ENCODE measurements at places on chromosomes 5 and 9.

DNA sequence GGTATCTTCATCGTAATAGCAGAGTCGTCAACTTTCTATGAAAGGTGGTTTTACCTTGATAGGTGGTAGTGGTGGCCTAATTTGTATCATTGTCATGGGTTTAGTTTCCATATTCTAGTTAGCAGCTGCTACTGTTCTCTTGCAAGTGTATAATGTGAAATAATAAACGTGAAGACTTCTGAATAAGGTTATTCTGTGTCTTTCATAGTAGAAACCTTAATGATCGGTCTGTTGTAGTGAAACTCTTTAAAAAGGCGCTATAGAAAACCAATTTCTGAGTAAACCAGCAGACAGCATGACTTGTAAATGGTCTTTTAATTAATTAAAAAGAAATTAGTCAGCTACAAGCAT lies 1.6 kb downstream of the SET start:
- DNase-seq: no peak

DNA sequence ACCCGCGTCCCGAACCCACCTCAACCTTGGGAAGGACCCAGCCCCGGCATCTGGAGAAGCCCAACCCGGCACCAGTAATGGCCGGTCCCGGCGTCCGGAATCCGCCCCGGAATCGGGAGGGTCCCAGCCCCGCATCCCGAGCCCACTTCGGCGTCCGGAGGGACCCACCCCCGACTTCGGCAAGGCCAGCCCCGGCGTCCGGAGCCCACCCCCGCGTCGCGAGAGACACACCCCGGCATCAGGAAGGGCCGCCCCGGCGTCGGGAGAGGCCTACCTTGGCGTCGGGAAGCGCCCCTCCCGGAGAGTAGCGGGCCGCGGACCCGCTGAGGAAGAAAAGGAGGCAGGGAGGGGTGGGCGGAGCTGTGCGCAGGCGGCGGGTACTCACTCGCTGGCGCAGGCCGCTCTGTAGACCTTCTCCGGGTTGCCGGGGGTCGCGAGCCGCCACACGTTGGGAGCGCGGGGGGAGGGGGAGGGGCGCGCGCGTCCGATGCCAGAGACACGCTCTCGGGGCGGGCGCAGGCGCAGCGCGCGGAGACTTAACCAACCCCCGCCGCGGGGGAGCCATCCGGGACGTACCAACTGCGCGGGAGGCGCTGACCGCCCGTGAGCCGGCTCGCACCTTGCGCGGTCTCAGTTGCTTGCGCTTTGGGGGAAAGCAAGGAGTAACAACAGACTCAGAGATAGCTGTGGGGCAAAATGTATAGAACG lies at the start of gene UIMC1:
Gene UIMC1, minus strand, starts transcription at position 515 of the 708 bp plus-strand sequence. CDS start 24,164 bp downstream, outside the sequence.
- peak; percentile 87 for DNase-seq

DNA sequence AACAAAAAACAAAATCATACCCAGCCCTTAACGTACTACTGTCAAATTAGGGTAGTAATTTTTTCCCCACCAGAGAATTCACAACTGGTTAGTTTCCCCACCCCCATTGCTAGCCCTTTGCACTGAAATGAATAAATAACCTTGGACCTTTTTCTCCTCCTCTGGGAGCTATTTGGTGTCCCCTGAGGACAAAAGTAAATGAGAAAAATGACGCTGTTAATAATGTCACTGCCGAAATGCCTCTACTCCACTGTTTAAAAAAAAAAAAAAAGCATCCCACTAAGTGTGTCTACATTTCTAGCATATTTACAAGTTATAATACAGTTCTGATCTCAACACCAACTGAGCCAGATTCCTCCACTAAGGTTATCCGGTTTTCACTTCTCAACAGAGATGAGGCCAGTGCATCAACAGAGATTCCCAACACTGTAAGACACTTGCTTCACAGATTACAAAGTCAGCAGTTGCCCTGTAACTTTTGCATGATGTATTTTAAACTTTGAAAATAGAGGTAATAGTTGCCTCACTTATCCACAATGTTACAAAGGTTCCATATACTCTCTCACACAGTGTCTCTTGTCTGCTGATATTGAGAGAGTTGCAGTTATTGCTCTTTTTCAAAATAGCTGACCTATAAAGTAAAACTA lies 5.1 kb upstream of the NFIB start:
- no peak for DNase-seq

GRCh38 chr9:94159069-94159939 lies 75.0 kb downstream of the PTPDC1 start:
- DNase-seq: no peak

DNA sequence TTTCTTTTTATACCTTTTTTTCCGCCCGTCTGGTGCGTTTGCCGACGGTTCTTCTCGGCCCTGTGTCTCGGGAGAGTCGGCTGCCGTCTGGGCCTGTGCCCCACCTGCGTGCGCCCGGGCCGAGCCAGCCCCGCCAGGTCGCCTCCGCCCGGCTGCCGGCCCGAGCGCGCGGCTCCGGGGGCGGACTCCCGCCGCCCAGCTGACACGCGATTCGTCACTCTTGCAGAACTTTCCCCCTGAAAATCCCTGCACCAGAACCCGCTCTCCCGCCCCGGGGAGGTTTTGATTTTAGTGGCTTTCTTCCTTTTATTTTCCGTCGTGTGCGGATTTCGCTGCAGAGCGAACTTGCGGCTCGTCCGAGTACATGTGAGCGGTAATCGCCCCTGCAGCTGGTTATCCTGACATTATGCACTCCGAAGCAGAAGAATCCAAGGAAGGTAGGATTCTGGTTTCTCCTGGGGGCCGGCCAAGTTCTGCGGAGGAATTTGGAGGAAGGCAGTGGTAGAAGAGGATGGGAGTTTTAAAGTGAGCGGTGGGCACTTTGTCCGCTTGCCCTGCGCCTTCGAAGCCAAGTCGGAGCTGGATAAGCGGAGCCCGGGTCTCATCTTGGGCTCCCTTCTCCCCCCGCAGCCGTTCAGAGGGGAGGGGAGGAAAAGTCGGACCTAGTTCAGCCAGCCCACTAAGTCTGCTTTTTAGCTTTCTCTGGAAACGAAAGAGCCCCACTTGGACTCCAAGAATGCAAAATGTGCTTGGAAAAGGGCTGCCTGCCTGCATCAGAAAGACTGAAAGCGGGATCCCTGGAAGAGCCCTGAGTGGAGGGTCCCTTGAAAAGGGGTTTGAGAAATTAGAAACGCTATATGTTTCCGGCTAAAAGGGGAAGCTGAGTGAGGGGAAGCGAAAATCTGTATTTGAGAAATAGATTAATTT lies at the start of gene TNFAIP8:
Gene TNFAIP8, plus strand, starts transcription at position 335 of the 927 bp plus-strand sequence. Its CDS starts 72 bp downstream, at position 407.
- DNase-seq: peak; percentile 15

DNA sequence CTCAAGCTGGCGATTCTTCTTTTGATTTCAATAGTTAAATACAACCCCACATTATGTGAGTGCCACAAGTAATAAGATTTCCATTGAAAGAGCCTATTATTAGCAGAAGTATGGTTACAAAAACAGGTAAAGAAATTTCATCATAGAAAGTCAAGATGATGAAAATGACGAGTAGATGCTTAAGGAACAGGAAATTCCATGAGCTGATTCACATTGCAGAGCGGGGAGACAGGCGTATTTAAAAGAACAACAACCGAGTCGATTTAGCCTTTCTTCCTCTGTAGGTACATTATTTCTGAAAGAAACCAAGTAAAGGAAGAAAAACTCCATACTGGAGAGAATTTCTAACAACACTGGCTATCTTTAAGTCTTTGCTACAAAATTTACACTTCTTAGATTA lies 310.4 kb downstream of the SLF1 start:
- DNase-seq: no peak

GRCh38 chr9:65437724-65438123 lies 152.7 kb upstream of the FOXD4L5 start:
- DNase-seq: no peak

- DNase-seq: no peak
Observed at GRCh38 chr5:132052520-132052919, 7.9 kb upstream of the IL3 start.

GRCh38 chr5:112219000-112219399 lies 200.1 kb downstream of the EPB41L4A start:
- no peak for DNase-seq

- DNase-seq: no peak
Observed at GRCh38 chr9:91842358-91843049, 107.5 kb downstream of the ROR2 start.

DNA sequence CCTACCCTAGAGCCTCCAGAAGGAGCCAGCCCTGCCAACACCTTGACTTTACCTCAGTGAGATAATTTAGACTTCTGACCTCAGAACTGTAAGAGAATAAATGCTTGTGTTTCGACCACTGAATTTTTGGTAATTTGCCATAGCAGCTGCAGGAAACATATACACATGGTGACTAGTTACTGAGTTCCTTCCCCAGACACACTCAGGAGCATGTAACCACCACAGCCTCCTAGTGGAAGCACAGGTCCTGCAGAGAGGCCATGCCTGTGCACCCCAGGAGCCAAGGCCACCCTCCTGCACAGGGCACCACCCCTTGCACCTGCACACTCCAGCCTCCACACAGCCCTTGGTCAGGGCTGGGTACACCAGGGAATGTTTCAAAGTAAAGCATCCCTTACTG lies 7.6 kb upstream of the CAMSAP1 start:
- no peak for DNase-seq

- no peak for DNase-seq
Observed at GRCh38 chr5:107824821-107825220, 154.1 kb upstream of the EFNA5 start.

DNA sequence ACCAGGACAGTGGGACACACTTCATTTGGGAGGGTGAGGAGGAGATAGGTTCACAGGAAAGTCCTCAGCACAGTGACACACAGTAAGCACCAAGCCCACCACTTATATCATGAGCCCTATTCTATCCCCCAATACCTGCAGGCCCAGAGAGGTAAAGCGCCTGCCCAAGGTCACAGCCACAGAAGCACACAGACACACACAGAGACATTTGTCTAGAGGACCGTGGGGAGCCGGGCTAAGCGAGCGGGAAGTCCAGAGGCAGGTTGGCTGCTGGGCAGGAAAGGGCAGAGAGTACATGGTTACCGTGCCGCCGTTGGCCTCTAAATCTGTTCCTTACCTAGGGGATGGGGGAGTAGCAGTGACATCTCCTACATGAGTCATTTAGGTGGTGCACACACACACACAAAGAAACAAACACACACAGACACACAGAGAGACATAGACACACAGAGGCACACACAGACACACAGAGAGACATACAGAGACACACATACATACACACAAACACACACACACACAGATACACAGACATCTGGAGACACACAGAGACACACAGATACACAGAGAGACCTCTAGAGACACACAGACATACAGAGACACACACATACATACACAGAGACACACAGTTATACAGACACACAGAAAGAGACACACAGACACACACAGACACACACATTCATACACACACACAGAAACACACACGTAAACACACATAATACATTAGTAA lies 15.9 kb upstream of the DUSP1 start:
- DNase-seq: no peak

DNA sequence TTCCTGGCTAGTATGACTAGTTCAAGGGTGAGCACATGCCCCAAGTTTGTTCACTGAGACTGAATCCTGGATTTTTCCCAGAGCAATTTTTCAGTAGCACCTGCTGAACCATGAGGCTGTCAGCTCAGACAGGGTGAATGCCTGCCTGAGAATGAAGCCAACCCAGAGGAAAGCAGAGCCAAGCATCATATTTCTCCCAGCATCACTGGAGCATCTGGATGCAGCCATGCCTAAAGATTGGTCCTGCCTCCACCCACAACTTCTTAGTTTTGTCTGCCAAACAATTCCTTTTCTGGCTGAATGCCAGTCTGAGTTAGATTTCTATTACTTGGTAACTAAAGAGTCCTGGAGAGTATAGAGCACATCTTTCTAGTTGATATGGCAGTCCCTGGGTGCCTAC lies 343.6 kb downstream of the CSNK1G3 start:
- DNase-seq: no peak

DNA sequence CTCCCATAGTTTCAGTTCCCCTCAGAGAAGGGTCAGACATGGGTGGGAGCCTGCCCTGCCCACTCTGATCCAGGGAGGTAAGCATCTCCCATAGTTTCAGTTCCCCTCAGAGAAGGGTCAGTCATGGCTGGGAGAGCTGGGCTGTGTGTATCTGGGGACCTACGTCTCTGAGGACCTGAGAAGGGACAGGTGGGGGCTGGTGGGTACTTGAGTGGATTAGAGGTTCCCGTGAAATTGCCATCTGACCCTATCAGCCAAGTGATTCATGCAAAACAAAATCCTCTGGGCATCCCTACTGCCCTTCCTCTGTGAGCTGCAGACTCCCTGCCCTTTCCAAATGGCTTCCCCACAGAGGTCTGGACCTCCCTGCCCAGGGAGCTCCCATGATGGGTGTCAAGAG lies 3.9 kb downstream of the ENHO start:
- no peak for DNase-seq

DNA sequence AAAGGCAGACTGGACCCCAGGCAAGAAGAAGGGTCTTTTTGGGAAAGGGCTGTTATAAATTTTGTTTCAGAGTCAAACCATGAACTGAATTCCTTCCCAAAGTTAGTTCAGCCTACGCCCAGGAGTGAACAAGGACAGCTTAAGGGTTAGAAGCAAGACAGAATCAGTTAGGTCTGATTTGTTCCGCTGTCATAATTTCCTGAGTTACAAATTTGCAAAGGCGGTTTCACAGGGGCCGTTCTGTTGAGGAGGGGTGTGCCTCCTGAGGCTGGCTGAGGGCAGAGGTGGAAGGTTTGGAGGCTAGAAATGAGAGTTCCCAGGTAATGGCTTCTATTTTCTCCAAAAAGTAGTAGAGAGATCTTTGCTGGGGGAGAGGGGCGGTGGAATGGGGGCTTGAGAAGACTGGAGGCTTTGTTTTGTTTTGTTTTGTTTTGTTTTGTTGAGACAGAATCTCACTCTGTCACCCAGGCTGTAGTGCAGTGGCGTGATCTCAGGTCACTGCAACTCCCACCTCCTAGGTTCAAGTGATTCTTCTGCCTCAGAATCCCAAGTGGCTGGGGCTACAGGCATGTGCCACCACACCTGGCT lies 4.1 kb upstream of the CERCAM start:
- no peak for DNase-seq

GRCh38 chr9:4553951-4554381 lies 63.7 kb downstream of the SLC1A1 start:
- no peak for DNase-seq

DNA sequence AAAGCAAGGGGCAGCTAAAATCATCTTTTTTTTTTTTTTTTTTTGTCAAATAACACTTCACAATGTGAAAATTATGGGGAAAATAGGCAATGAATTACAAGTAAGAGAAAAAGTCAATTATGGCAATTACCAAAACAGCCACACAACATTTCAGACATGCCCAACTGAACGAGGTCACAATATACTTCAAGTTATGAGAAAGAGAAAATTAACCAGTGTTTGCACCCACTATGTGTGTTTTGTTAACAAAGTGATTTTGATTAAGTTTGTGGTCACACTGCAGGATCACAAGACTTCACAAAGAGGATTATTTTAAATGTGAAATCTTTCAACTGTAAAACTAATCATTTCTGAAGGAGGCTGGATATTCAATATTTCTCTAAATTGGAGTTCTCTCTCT lies 1032.8 kb upstream of the DMAC1 start:
- DNase-seq: no peak

DNA sequence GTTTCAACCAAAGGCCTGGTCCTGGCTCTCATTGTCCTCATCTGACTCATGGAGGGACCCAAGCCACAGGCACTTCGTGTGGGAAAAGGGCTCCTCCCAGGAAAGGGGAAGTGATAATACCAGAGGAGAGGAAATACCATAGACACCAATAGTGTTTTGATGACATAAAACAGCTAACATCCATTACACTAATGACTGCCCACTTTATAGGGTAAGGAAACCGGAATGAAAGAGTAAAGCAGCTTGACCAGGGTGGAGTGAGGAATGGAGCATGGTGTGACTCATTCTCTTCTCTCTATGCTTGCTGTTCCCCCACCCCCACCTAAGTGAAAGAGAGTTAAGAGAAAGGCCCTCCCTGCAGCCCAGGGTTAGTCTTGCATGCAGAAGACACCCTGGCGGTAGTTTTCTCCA lies 67.4 kb upstream of the HRH2 start:
- DNase-seq: no peak

- no peak for DNase-seq
Observed at GRCh38 chr9:30010691-30011090, 2373.8 kb upstream of the ACO1 start.
